ENCODE measurements at places on chromosomes 16 and 17.

GRCh38 chr17:732067-732901, at the start of gene TLCD3A:
TSS of gene TLCD3A (plus strand) at chr17:732596. CDS start at chr17:732648, 52 bp downstream.
- peak; percentile 73 for DNase-seq

DNA sequence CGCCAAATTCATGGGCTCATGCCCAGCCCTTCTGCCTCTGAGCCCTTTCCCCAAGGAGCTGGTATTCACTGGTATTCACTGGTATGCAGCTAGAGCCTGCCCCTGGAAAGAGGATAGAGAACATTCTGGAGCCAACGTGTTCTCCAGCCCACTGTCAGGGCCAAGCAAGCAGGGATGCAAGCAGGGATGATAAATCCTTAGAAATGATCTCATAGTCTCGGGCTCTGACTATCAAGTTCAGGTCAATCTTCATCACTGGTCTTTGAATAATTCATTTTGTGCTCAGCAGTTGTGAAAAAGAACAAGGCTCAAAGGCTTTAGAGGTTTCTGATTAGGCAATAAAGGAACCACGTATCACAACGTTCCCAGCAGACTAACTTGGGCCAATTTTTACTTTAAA, 57.3 kb downstream of the CACNG5 start:
- no peak for DNase-seq

GRCh38 chr17:72004011-72004427, 116.8 kb upstream of the SOX9 start:
- no peak for DNase-seq

DNA sequence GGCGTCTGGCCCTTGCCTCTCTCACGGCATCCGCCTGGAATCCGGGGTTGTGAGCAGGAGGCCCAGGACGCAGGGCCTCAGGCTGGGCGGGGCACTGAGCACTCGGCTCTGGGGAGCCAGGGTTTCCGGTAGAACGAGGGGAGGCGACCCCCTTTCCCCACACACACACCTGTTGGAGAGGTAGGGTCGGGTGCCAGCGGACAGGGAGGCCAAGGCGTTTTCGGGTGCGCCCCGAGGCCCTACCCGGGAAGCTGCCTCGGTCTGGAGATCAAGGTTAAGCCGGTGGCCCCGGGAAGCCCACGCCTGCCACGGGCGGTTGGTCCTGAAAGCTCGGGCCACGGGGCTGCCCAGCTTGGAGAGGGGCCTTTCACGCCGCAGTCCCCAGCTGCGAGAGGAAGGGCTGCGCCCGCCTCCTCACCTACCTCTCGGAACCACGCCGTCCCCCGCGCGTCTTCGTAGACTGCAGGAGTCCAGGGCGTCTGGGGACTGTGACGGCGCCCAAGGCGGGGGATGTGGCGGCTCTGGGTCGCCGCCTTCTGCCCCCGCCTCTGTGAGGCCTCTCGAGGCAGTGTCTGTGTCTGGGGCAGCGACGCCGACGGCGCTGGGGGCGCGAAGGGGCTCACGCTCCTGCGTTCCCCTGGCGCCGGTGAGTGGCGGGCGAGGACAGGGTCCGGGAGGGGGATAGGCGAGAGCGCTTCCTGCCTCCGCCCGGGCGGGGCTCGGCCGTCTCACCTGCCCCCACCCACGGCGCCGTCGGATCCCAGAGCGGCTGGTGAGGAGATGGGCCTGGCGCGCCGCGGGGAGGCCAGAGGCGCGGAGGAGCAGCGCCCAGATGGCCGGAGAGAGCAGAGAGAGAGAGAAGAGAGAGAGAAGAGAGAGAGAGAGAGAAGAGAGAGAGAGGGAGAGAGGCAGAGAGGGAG, 20.3 kb upstream of the HOXB9 start:
- no peak for DNase-seq

GRCh38 chr17:42354956-42355843, 33.0 kb downstream of the STAT3 start:
- DNase-seq, result no peak

DNA sequence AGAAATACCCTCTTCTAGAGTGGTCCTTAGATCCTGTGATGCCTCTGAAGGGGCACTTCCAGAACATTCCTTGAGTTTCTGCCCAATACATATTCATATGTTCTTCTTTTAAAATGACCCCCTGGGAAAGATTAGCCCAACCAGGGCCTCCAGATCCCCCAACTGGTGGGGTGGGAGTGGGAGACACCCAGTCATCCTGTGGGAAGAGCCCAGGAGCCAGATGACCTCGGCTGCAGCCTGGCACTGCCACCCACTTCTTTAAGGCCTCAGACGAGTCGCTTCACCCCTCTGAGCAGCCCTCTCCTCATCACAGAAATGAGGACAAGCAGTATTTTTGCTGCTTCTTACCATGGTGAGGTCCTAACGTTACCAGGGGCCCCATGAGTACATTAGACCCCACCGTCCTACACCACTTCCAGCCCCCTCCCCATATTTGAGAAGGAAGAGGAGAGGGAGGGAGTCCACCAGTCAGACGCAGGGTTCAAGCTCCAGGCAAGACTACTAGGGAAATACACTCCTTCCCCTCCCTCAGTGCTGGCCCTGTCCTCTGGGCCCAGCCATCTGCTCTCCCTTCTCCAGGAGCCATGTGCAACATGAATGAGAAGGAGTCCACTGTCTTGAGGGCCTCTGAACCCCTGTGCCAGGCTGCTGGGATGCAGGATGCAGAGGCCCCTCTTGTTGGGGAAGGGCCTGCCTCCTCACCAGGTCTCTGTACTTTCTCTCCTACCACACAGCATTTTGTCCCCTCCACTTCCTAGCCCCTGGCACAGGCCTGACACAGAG, 11.8 kb downstream of the MPO start:
- no peak for DNase-seq

DNA sequence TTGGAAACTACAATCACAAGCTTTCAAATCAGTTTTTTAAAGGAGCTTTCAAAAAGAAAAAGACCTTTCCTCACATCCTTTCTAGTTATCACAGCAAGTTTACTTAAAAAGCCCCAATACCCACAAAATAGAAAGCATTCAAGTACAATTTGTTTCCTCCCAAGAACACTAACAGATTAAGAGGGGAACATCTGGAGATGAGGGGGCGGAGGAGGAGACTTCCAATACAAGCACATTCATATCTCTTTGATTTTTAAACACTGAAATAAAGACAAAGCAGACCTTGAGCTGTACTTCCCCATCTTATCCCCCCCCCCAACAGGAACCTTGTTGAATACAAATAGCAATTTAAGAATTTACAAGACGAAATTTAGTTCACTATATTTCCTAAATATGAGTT, 2.0 kb downstream of the YWHAE start:
- DNase-seq, result no peak

DNA sequence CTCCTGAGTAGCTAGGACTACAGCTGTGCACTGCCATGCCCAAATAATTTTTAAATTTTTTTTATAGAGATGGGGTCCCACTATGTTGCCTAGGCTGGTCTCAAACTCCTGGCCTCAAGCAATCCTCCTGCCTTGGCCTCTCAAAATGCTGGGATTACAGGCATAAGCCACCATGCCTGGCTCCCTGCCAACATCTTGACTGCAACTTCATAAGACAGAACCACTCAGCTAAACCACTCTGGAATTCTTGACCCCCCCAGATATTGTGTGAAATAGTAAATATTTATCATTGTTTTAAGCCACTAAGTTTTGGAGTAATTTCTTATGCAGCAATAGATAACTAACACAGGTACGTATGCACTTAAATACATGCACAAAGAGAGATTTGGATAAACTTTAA, 26.0 kb downstream of the DYNLL2 start:
- no peak for DNase-seq

DNA sequence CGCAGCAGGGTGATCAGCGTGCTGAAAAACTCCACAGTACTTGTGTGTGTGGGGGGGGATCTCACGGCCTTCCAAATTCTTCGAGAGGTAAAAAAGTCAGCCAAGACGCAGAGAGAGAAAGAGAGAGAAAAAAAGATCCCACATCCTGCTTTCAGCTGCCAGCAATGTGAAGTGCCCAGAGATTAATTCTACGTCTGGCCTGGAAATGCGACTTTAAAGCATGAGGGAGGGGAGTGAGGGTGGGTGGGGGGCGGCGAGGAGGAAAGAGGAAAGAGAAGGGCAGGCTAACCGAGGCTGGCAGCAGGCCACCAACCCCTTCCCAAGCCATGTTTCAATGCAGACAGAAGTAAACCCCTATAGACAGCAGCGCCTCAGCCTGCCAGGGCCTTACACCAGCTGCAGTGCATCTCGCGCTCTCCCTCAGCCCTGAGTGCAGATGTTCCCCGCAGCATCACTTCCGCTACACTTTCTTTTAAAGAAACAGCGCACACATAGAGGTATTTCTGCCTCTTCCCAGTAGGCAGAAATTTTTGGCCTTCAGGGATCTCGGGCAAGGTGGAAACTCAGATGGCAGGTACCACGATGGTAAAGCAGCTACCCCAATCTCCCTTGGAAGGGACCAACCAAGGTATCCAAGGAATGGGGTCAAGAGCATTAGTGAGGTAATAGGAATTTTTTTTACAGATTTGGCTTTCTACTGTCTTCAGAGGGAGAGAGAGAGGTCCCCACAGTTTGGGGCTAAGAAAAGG, 87.8 kb downstream of the SMG6 start:
- no peak for DNase-seq

DNA sequence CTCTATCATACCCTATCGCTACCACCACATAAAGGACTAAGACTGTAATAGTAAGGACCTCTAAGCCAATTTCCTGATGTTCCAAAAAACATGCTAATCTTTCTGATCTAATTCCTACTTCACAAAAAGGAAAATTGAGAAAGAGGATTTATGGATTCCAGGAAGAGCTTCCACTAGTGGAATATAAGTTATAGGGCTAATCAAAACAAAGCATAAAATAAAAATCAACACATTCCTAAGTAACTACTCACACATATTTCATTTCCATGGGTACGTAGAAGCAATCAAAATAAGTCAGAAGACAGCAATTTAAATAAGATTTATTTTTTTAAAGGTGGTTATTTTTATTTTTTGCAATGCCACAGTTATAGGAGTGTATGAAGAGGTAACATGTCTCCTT, 12.4 kb downstream of the CCDC43 start:
- DNase-seq, result no peak

- peak; percentile 100 for DNase-seq
Observed at GRCh38 chr17:44110823-44111633, 12.4 kb downstream of the HDAC5 start.

GRCh38 chr17:36602030-36602748, 806 bp downstream of the MRM1 start:
- no peak for DNase-seq

GRCh38 chr16:88911946-88912310, 45.5 kb upstream of the PABPN1L start:
- no peak for DNase-seq

DNA sequence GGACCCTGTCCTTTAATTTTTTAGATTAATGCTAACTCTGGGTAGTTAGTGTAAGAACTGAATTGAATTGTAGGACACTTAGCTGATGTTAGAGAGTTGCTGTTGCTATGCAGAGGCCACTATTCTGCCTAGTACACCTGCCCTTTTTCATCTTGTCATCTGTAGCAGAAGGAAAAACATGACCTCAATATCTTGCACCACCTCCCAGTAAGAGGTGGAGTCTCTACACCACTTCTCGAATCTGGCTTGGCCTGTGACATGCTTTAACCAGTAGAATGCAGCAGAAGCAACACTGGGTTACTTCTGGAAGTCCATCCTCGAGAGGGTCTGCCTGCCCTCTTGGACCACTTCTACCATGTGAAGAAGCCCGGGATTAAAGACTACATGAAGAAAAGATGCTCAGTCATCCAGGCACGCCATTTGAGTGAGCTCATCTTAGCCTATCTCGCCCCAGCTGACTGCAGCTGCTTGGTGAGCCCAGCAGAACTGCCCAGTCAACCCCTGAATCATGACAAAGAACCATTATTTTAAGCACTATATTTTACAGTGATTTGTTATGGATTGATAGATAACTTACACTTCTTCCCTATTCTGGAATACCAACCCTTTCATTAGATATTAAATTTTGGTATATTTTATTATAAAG, 153.5 kb downstream of the MYO1D start:
- no peak for DNase-seq

DNA sequence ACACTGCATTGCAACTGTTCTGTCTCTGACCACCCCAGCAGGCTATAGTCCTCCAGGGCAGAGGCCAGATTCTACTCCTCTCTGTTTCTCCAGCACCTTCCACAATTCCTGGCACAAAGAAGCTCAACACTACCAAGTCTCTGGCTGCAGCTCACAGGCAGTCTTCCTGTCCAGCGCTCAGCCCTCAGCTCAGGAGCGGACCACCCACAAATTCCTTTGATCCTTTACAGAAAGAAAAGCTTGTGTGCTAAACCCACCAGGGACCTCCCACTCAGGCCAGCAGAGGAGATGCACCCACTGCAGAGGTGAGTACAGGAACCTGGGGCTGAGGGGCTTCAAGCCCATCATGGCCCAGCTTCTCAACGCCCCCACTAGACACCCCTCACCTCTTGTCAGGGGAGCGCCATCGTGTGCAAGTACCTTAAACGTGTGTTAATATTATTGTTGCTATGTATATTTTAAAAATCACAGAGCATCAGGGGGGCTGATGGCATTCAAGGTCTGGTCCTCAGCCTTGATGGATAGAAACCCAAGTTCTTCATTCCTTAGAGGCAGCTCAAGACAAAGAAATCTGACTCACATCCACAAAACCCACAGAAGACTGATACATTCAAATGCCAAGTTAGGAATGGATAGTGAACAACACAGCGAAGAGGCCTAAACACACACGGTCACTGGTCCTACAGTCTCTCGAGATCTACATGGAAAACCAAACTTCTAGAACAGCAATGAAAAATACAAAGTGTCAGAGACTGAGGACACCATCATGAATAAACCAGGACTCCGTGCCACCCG, 8.4 kb downstream of the HSDL1 start:
- no peak for DNase-seq

DNA sequence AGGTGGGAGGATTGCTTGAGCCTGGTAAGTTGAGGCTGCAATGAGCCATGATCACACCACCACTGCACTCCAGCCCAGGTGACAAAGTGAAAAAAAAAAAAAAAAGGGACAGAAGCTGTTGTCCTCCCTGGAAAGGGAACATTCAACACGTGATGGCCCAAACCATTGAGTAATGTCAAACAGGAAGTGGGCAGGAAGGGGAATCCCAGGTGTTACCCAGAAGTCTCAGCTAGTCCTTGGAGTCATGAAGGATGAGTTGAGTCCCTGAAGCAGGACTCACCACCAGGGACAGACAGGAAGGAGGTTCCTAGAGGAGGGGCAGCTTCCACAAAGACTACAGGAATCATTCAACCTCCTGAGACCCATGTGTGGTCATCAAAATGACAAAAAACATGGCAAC, 19.8 kb upstream of the CMIP start:
- DNase-seq, result no peak

- no peak for DNase-seq
Observed at GRCh38 chr17:6145946-6146345, 75.8 kb downstream of the WSCD1 start.

GRCh38 chr16:30084816-30085159, 6.9 kb downstream of the TBX6 start:
- DNase-seq, result no peak

DNA sequence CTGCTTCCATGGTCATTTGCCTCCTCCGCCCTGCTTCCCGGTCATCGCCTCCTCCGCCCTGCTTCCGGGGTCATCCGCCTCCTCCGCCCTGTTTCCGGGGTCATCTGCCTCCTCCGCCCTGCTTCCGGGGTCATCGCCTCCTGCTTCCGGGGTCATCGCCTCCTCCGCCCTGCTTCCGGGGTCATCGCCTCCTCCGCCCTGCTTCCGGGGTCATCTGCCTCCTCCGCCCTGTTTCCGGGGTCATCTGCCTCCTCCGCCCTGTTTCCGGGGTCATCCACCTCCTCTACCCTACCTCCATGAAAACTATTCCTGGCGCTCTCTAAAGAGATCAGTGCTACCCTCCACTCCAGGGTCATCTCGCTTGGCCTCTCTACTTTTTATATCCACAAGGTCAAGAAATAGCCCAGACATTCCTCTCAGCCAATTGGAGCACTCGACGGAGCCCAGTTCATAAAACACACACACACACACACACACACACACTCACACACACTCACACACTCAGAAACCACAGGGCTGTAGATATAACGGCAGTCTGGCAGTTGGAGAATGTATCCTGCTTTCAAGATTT, 44.8 kb downstream of the TRARG1 start:
- no peak for DNase-seq
